Kidney epithelial cell (primary cell): ENCODE measurements at places on chromosomes 2 and 18. TPM values are rescaled to one million over a fixed set of nuclear protein-coding genes. Genes with fewer than 3 reads are reported as not detected.

- no peak for DNase-seq
Observed at GRCh38 chr2:132670496-132671150, 618 bp upstream of the LYPD1 start.

DNA sequence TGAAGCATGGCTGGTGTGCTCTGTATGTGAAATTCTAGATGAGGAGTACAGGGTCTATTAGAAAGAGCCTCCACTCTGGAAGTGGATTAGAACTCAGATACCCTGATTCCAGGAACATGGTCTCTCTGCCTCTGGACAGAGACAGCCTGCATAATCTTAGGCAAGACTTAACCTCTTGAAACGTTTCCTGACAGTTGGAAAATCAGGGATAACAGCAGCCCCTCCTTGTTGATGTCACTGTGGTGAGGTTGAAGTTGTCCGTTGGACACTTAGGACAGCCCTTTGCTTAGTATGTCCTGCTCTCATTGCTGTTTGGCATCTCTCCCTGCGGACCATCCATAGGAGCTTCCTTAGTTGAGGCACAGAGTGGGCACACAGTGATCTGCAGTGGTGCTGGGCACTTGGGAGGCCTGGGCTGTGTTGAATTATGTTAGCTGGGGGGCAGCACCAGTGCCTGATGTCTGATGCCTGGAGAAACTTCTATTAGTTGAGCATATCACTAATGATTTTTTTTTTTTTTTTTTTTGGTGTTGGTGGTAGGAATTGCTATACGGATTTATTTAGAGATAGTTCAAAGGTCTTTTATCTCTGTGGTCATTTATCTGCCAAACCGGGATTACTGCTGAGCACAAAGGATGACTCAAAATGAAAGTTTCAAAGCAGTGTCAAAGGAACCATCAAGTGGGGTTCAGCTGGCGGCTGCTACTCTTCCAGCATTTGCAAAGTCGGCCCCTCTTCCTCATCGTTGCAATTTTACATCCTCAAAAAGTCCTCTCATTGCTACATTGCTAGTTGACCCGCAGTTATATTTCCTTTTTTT is 28.8 kb downstream of the SETBP1 start:
- DNase-seq: no peak

DNA sequence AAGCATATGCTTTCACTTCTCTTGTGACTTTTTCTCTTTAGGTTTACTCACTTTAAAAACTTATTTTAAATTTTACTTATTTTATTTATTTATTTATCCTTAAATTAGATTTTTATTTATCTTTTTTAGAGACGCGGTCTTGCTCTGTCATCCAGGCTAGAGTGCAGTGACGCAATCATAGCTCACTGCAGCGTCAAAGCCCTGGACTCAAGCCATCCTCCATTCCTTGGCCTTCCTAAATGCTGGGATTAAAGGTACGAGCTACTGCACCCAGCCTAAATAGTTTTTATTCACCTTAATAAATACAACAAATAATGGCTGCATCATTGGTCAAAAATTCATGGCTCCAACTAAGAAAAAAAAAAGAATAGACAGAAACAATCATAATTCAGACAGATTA is 415.7 kb upstream of the FIGN start:
- no peak for DNase-seq

DNA sequence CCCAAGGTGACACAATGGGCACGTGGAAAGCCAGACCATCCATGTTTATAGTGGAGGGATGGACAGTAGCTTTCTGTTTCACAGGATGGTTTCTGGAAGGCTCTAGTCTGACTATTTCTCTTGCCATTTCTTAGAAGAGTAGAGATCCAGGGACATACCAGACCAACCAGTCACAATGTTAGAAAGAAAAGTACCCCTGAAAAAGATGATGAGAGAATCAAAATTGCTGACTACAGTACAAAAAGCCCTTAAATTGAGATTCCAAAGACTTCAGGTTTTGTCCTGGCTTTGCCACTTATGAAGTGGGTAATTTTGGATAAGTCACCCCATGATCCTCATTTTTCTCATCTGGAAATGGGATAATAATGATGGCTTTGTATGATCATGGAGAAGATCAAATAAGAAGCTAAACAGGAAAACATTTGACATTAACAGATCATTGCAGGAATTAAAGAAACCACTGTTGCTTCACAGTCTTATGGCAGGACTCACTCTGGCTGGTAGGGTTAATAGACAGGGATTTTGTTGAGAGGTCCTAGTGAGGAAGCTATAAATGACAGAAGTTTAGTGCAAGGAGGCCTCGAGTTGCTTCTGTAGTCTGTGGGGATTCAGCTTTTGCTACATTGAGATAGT is 386.0 kb downstream of the IRS1 start:
- DNase-seq: no peak

DNA sequence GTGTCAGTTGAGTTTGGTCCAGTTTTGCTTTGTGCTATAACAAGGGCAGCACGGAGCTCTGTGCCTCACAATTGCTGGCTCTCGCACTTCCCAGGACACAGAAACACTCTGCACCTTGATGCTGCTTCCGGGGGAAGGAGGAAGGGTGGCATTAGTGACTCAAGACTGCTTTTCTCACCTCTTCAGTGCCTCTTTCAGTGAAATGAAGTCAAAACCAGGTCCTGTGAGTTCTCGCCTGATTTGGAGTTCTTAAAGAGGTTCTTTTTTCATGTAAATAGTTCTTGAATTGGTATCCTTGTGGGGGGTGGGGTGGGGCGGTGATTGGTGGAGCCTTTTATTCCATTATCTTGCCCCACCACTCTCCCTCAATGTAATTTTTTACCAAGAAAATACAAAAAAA is 91.5 kb upstream of the MYT1L start:
- no peak for DNase-seq

GRCh38 chr2:11863103-11863502 is 116.7 kb downstream of the LPIN1 start:
- no peak for DNase-seq

The NLRC4 gene
- total RNA-seq: not detected in 2 replicates

The UGT1A1 gene
- total RNA-seq: not detected in 2 replicates

The SERPINB13 gene
- total RNA-seq: not detected in 2 replicates

The RNF125 gene
- total RNA-seq: 1.4 and 3.2 TPM in 2 replicates

GRCh38 chr2:72081451-72081850 is 66.2 kb downstream of the CYP26B1 start:
- no peak for DNase-seq

GRCh38 chr2:232483311-232483922 is 4.2 kb downstream of the ECEL1 start:
- no peak for DNase-seq

The UNC50 gene
- 45.9 and 57.1 TPM in 2 replicates for total RNA-seq

The IMPA2 gene
- 24.9 and 30.7 TPM in 2 replicates for total RNA-seq

DNA sequence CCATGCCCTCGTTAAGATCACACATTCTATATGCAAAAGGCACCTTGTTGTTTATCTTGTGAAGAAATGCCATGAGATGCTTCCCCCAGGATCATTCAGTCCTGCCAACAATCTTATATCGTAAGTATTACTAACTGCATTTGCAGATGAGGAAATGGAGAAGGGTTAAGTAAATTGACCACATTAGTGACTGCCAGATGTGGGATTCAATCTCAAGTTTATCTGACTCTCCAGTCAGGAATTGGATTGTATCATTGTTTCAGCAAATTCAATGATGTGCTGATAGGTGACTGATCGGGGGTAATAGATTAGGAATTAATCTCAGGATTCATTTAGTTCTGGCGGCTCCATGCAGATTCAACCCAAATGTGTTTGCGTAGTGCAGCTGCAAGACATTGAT is 106.2 kb downstream of the CNTNAP5 start:
- DNase-seq: no peak

GRCh38 chr2:192534072-192534471 is 339.3 kb upstream of the TMEFF2 start:
- DNase-seq: no peak

DNA sequence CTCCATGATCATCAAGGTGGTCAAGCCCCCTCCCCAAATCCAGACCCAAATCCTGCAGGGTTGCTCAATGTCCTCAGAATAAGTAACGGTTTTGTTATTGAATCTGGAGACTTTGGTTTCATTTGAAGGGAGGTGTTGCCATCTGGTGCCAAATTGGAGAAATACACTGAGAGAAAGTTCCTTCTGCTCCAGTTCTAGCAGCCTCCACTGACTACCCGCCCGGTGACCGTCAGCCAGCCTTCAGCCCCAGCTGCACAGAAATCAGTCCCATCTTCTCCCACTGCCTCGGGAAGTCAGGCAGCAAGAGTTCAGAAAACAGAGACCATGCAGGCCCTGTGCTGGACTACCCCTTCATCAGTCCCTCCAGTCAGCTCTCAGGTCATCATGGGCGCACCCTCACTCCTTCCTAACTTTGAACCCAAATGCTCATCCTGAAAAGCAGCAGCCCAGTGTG is 38.7 kb downstream of the PKDCC start:
- DNase-seq: no peak

The EGR4 gene
- not detected in 2 replicates for total RNA-seq

The TUBA3E gene
- total RNA-seq: not detected in 2 replicates

The TEKT4 gene
- total RNA-seq: not detected in 2 replicates

The OTOS gene
- total RNA-seq: not detected in 2 replicates

GRCh38 chr2:119255760-119256581 is 32.3 kb downstream of the STEAP3 start:
- DNase-seq: peak; percentile 89

The MOCOS gene
- total RNA-seq: 15.3 and 20.7 TPM in 2 replicates

GRCh38 chr2:96164459-96165184 is 19.4 kb upstream of the DUSP2 start:
- no peak for DNase-seq

GRCh38 chr2:122866095-122866494 is 1110.6 kb downstream of the TSN start:
- DNase-seq: no peak

GRCh38 chr18:74582642-74583041 is 15.0 kb upstream of the ZNF407 start:
- DNase-seq: no peak

GRCh38 chr2:203721781-203722300 is 15.4 kb downstream of the CD28 start:
- DNase-seq: no peak

- no peak for DNase-seq
Observed at GRCh38 chr2:191318729-191319078, 73.5 kb downstream of the MYO1B start.

DNA sequence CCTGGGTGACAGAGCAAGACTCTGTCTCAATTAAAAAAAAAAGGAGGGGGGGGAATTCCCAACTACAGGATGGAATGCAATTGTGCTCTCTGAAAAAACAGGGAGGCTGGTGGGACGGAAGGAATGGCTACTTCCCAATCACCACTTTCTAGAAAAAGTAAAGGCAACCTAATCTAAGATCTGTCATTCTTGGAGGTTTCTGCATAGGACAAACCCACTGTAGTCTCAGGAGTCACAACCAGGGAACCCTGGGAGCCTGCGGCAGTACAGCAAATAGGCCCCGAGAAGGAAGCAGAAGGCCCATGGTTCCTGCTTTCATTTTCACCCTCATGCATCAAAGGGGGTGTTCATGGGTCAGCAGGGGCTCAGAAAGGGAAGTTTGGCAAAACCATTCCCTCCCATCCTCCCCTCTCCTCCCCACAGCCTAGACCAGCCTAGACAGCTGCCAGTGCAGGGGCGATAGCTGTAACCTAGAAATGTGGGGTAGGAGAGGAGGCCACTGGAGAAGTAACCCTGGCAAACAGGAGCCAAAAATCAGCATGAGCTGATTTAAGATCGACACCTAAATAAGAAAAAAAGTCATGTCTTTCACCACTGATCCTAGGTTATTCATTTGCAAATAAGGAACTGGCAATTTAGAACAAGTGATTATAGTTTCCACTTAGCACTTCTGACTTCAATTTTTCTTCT is 48.0 kb downstream of the TRABD2A start:
- DNase-seq: no peak

GRCh38 chr2:199922856-199923255 is 11.8 kb downstream of the C2orf69 start:
- no peak for DNase-seq

DNA sequence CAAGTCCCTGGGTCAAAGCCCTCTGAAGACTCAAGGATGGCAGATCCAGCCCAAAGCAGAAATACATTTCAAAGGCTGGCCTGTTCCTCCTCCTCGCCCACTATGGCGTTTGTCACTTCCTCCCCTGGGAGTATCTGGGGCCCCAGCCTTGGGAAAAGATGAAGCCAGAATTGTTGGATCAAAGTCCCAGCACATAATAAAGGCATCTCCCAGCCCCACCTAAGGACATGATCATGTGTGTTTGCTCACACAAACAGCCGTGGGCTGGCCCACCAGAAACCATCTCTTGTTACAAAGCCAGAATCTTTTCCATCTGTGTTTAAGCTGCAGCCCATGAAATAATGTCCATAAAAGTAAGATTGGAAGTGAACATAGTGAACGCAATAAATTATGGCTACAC is 50.1 kb upstream of the HAAO start:
- DNase-seq: no peak

- DNase-seq: peak; percentile 95
Observed at GRCh38 chr2:28408764-28409599, 16.3 kb downstream of the FOSL2 start.

The CREG2 gene
- 0.07 and 0.17 TPM in 2 replicates for total RNA-seq

The SPOPL gene
- 13.7 and 19.3 TPM in 2 replicates for total RNA-seq

GRCh38 chr2:6054161-6054671 is 362.0 kb downstream of the SOX11 start:
- no peak for DNase-seq

DNA sequence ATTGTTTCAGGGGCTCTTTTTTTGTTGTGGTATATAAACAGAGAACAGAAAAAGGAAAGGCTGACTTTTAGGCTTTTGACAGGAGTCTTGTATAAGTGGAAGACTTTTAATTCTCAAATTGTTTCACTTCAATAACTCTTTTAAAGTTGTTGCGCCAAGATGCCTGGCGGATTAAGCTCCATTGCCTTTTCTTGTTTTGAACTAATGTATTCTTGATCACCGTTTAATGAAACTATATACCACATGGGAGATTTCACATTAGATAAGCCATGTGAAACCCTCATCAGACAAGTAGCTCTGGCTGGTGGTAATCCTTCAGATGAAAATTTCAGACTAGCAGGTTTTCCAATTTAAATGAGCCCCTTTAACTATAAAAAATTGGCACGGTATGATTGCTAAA is 257.4 kb downstream of the CCDC178 start:
- no peak for DNase-seq

DNA sequence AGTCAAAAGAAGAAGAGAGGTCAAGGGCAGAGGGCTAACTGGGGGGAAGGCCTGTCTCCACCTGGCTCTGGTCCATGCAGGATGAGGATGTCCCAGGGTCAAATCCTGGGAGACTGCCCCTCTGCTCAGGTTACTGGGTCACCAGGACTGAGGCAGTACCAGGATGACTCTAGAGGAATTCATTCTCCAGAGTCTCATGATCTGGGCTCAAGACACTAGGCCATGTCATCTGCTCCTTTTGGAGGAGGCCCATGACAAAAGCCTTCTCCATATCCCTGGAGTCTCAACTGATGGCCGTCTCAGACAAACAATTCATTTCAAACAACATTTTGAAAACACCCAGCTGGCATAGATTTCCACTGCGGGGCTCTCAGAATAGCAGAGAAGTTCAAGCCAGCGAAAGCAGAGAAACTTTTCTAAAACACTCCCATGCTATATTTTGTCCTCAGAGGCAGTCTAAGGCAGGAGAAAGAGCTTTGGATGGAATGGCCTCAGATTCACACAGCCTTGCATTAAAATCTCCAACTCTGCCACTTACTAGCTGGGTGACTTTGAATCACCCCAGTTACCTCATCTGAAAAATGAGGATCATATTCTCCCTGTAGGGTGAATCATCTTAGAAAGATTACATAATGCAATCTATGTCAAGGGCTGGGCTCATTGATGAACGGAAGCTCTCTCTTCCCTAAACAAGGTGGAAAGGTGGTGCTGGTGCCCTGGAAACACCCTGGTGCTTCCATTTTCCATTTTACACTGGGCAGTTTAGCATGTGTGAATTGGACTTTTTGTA is 48.8 kb upstream of the LCLAT1 start:
- DNase-seq: no peak
